ENCODE measurements at places on chromosomes 7 and 10. TPM values are rescaled to one million over a fixed set of nuclear protein-coding genes. Genes with fewer than 3 reads are reported as not detected.

DNA sequence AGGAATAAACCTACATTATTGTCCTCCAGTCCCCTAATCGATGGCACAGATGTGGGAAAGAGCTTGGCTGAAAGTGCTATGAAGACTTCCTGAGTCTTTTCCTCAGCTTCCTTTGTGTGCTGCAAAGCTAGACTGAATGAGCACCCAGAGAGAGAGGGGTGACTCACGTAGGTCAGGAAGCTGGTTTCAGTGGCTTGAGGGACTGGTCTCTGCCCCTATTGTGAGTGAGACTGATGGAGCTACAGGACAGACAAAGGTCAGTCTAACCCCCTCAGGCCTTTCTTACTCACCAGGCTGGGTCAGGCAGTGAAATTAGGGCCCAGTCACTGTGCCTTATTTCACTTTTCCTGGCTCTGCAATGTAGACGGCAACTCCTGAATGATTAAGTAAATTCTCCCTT, 171.1 kb upstream of the GRB10 start:
- H3K4me3 ChIP-seq = no peak overlapping the region
- no peaks in the 10 kb centered on the region for H3K36me3 ChIP-seq
- no peaks in the 10 kb centered on the region for H3K27me3 ChIP-seq
- DNase-seq = no peak

The TUBB8 gene
- not detected for total RNA-seq

GRCh38 chr7:99170730-99171074, 26.8 kb upstream of the SMURF1 start:
- H3K36me3 ChIP-seq = no peaks in the 10 kb centered on the region
- no peaks in the 10 kb centered on the region for H3K4me1 ChIP-seq
- DNase-seq = no peak
- no peak overlapping the region for H3K27ac ChIP-seq
- no peak overlapping the region for H3K4me3 ChIP-seq
- H3K27me3 ChIP-seq = no peaks in the 10 kb centered on the region

The HGF gene
- not detected for total RNA-seq

- H3K36me3 ChIP-seq = no peaks in the 10 kb centered on the region
- H3K27ac ChIP-seq = no peak overlapping the region
- no peak for DNase-seq
- no peak overlapping the region for H3K4me3 ChIP-seq
These were observed 28.2 kb downstream of the ZCCHC24 start for GRCh38 chr10:79417266-79417665.

The PSD gene
- 16.9 TPM for total RNA-seq

DNA sequence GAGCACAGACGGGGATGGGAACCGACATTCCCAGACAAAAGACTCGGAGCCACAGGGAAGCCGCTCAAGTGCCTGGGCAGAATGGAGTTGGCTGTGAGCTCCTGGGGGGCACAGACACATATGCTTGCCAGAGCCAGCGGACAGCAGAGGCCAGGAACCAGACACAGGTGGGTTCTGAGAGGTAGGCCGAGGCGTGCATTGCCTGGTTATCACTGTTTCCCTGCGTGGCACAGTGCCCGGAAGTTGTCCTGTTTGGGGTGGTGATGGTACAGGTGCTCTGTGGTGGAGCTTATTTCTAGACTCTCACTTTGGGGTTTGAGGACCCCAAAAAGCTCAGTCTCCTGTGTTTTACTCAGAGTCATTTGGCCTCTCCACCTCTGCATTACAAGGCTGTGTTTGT, 2.5 kb downstream of the PALD1 start:
- H3K27me3 ChIP-seq = no peaks in the 10 kb centered on the region
- H3K27ac ChIP-seq = no peak overlapping the region
- peaks cover 29% of the 10 kb centered on the region for H3K4me1 ChIP-seq
- no peak overlapping the region for H3K4me3 ChIP-seq
- H3K36me3 ChIP-seq = no peaks in the 10 kb centered on the region

The AKR1C4 gene
- not detected for total RNA-seq

All from naive thymus-derived CD4-positive, alpha-beta T cell (primary cell).